ENCODE measurements at places on chromosomes 16 and 17.

- DNase-seq = no peak
Measured at GRCh38 chr17:8076502-8077266, 10.8 kb downstream of the ALOX12B start.

- no peak for DNase-seq
Measured at GRCh38 chr17:21687136-21687953, 5.0 kb upstream of the KCNJ18 start.

DNA sequence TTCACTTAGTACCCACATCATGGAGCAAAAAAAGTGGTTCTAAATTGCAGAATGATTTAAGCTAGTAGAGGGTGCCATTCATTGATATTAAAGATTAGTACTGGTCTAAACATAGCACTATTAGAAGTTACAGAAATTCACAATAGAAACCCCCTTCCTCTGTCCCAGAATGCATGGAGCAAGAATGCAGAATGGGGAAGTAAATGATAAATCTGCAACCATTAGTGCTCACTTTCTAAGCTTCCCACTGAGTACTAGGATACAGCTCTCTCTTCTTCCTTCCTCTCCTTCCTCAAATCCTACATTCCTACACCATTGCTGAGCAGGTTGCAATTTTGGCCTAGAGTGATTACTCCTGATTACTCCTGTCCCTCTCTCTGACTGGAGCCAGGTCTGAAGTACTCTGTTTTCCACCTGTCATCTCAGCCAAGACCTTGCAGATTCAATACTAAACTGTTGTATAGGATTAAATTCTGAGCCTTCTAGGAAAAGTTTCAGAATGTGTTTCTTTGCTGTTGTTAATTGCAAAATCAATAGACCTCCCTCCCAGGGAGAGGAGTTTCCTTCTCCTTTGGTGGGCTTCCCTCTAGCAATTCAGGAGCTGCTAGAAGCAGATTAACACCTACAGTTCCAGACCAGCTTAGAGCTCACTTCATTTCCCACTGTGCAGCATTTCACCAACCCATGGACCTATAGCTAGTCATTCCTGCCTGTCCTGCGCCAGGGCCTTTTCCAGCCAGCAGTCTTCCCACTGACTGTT, 165.5 kb upstream of the TBX2 start:
- DNase-seq = no peak

DNA sequence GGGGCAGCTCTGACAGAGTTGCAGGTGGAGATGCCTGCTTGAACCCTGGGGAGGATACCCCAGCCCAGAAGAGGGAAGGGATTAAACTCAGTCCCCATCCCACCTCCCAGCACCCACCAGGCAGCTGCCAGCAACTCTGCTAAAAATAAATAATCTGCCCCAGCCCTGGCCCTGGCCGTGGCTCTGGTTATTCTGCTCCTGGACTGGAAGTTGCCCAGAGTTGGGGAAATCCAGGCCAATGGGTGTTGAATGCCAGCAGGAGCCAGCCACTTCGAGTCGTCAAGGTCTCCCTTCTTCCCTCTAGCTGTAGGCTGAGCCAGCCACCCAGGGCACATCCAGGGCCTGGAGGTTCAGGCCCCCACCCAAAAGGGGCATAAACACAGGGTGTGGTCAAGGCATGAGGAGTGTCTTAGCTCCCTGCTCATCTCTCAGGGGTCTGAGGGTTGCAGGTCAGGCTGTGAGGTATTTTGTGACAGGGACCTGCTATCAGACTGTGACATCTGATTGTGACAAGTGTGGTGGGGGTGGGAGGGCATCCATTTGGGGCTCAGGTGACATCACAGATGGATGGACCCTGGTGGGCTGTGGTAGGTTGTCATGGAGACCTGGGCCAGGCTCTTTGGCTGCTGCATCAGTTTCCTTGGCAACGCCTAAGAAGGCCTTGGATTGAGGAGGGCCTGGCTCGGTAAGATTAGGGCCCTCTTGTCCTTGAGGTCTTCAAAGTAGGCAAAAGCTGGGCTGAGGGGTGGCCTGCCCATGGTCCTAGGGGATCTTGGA, 1.0 kb upstream of the RRAD start:
- no peak for DNase-seq

GRCh38 chr17:61040666-61041065, 359.0 kb upstream of the TBX2 start:
- no peak for DNase-seq

GRCh38 chr16:70591615-70592014, 54.7 kb upstream of the IL34 start:
- DNase-seq = no peak

DNA sequence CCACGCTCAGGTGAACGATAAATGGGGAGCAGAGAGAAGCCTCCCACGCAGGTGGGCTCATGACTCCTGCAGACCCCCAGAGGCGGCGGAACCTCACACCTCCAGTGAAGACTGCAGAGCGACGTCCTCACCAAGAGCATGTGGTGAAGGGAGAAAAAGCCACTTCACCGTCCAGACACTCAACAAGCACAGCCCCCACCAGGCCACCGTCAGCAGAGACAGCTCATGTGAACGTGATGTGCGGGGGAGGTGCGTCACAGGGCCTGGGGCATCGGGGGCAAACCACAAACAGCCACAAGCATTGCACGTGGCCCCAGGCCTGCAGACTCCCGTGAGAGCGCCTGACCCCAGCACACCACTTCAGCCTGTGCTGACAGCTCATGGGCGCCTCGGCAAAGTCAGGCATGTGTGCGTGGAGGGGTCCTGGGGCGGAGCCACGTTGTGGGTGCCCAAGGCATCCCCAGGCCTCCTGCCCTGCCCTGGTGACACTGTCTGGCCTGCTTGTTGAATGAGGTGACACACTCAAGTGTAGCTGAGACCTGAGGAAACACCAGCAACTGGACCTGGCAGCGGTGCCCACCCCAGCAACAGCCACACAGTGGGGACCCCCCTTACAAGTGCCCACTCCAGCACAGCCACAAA, 19.0 kb downstream of the LMF1 start:
- no peak for DNase-seq

- DNase-seq = no peak
Measured at GRCh38 chr16:51577621-51578303, 426.7 kb upstream of the SALL1 start.

Measured in T-helper 9 cell (primary cell).